Lung (tissue), 17 donors: ENCODE measurements at places on chromosomes 16 and 17. TPM values are rescaled to one million over a fixed set of nuclear protein-coding genes. Genes with fewer than 3 reads are reported as not detected.
A peak's percentile ranks its signal among the peaks of the same experiment; 100 is the strongest.

DNA sequence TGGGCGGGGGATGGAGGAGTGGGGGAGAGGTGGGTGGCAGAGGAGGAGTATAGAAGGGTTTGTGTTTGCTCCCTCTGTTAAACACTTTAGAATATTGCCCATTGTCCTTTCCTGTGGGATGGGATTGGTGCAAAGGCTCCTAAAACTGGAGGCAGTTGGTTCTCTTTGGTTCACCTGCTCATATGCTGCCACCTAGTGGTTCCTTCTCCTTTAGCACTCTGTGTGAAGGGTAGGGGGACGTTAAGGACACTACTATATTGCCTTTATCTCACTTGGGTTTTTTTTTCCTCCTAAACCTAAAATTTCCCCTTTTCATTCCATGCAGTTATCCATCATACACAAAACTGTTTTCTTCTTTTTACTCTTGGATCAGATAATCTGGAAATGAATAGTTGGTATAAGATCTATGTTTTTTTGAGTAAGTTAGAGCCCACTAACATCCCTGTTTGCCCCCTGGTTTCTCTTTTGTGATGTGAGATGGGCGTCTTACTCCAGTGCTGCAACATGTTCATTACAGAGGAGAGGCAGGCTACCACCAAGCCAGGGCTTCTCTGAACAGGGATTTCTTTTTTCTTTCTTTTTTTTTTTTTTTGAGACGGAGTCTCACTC is 23.8 kb downstream of the SNX11 start:
- peak; percentile 86 for DNase-seq

GRCh38 chr17:79752175-79752574 is 21.4 kb downstream of the ENPP7 start:
- no peak for DNase-seq

Gene HSD17B1
- total RNA-seq = 1.3 TPM

DNA sequence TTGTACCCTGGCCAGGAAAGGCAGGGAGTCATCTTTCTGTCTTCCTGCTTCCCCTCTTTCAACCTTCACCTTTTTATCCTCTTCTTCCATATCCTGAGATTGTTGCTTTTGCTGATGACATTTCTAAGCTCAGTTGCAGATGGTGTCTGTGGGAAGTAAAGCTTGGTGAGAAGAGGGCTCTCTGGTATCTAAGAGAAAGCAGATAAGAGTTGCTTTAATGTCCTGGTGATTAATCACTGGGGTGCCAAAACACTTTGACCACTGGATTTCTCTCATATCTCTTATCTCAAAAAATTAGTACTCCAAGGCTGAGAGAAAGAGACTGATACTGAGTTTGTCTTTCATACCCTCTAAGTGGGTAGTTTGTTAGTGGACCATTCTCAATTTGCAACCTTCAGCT is 71.3 kb downstream of the NEUROD2 start:
- DNase-seq = no peak

DNA sequence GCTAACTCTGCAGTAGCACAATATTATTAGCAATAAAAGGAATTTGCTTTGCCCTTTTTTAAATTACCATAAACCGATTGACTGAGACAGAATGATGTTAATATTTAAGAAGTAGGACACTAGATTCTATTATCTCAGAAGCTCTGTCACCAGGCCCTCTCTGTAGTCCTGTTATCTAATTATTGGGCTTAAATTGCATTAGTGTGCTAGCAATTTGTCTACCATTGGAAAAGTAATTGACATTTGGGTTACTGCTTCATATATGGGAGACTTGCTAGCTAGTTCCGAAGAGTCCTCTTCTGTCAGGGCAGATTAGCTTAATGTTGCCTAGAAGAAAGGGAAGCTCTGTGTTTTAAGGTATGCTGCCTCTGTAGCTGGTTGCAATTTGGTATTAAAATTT is 1107.3 kb upstream of the EEF2KMT start:
- no peak for DNase-seq

GRCh38 chr16:26765087-26765486 is 301.6 kb upstream of the C16orf82 start:
- no peak for DNase-seq

Gene RBFOX1
- total RNA-seq = 3.0 TPM

Gene TCAP
- total RNA-seq = 0.82 TPM

Gene UMOD
- not detected for total RNA-seq

GRCh38 chr16:89004209-89004831 is 27.3 kb upstream of the CBFA2T3 start:
- peak; percentile 79 for DNase-seq

Gene CHP2
- 2.0 TPM for total RNA-seq

Gene KRTAP4-6
- total RNA-seq = not detected

DNA sequence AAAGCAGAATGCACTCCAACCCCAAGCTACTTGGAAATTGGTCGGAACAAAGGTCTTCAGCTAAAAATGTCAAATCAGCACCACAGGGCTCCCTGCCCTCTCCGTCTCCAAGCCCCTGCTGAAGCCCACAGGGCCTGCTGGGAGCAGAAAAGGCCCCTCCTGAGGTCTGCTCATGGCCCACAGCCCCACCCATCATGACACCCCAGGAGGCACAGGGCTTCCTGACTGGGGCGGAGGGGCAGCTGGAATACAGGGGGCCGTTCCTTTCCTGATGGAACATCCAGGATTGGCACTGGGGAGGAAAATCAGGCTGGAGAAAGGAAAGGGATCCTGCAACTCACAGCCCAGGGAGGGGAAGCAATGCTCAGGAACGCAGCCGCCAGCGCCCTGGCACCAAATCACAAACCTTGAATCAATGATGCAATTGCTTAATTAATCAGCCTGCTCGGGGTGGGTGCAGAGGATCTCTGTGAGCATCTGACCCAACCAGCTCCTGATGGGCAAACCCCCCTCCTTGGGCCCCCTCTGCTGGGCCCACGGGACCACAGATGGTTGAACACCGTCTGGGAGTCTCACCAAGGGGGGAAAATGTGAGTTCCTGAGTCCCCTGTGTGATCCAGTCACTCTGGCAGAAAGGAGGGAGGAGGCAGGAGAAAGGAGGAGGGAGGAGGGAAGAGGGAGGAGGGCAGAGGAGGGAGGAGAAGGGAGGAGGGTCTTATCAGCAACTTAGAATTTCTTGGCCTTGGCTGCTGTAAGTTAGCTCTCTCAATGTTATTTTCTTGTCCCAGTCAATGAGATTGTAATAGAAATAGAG is 155.5 kb downstream of the ZNF423 start:
- peak; percentile 85 for DNase-seq

DNA sequence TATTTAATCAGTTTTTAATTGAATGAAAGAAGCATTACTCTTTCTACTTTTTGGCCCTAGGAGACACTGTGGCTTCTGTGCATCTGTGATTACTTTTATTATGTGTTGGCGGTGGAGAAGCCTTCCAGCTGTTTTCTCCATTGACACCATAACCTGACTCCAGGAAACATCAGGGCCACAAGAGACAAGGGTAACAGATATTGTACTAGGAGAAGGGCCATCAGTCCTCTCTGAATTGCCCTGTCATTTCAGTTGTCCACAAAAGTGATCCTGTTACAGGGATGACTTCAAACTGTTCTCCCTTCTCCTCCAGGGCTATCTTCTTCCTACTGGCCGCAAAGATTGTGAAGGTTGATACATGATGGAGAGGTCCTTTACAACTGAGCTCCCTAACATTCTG is 14.6 kb downstream of the KRT39 start:
- DNase-seq = no peak

Gene ZNF821
- total RNA-seq = 9.4 TPM

- DNase-seq = no peak
Measured at GRCh38 chr17:57871863-57872262, 22.0 kb upstream of the MRPS23 start.

- DNase-seq = no peak
Measured at GRCh38 chr16:50814052-50814451, 72.2 kb downstream of the CYLD start.

- DNase-seq = no peak
Measured at GRCh38 chr17:77604301-77604972, 354.1 kb upstream of the TNRC6C start.

DNA sequence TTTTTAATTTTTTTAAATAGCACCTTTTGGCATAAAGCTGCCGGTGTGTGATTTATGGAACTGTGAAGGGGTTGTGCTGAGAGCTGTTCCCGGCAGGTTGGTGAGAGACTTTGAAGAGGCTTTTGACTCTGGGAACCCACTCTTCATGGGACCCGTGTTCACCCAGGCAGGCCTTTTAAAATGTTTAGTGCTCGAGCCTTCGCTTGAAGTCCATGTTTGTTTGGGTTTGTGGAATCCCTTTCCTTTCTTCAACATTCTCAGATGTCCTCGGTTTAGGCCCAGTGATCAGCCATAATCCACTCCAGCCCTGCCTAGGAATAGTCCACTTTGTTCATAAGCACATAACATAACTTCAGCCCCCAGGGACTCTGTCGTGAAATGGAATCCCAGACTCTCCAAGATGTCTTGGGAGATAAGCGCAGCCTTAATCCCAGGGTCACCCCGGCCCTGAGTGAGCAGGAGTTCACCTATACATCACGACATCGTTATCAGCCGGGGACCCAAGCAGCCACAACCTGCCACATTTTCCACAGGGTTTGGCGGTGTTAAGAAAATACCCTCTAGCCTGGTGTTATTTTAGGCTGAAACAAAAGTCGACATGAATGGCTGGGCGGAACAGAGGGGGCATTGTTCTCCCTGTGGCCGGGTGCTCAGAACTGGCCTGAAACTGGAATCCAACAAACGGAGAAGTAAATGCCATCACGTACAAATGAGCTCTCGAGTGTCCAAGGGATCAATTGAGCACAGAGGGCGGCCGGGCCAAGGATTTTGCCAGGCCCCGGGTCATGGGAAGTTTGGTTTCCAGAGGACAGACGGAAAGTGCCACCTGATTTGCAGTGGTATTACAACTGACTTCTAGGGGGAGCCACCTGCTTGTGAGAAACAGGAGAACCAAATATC is 145.7 kb upstream of the IRX3 start:
- DNase-seq = peak; percentile 63

Gene CEMP1
- 0.65 TPM for total RNA-seq

DNA sequence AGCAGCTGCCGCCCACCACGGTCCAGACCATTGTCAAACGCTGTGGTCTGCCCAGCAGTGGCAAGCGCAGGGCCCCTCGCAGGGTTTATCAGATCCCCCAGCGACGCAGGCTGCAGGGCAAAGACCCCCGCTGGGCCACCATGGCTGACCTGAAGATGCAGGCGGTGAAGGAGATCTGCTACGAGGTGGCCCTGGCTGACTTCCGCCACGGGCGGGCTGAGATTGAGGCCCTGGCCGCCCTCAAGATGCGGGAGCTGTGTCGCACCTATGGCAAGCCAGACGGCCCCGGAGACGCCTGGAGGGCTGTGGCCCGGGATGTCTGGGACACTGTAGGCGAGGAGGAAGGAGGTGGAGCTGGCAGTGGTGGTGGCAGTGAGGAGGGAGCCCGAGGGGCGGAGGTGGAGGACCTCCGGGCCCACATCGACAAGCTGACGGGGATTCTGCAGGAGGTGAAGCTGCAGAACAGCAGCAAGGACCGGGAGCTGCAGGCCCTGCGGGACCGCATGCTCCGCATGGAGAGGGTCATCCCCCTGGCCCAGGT is 13.0 kb downstream of the SLC52A1 start:
- DNase-seq = no peak

DNA sequence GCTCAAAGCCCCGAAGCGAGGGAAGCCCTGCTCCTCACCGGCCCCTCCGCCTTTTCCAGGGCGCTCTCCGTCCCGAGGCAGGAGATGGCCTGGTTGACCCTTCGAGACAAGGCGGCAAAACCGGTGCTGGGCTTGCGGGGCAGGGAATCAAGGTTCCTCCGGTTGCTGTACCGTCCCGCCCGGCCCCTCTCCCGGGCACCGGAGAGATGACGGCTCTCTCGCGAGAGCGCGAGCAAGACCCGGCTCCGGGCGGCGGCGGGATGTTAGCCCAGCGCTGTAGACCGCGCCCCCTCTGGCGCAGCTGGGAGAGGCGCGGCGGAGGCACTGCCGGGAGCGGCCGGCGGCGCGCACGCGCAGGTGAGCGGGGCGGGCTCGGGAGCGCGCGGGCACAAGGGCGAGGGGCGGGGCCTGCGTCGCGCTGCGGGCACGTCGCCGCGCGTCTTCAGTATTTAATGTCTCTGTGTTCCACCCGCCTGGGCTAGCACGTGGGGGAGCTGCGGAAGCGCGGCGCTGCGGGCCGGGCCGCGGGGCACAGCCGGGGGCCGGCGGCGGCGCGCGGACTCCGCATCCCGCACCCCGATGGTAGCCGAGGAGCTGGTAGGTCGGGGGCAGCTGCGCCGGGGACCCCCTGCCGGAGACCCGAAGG is at the start of gene AKAP1:
Gene AKAP1 (plus strand): TSS at position 445 of the 646 bp plus-strand sequence. CDS start 20,219 bp downstream, outside the sequence.
- DNase-seq = peak; percentile 96

DNA sequence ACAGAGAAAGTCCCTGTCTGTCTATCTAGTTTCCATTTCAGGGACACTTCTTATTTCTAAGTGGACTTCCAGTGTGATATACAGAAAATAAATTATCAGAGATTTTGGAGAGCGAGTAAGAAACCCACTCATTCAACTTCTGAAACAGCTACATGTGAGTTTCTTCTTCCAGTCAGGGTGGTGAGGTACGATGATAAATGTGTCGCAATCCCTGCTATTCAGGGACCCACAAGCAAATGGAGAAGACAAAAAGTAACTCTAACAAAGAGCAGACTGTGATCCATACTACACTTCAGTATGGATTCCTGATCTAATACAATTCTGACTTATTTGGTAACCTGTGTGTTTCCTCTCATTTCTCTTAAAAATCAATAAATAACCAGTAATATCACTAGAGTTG is 16.8 kb downstream of the CNTNAP4 start:
- no peak for DNase-seq

Gene ZG16
- total RNA-seq = not detected

Gene KRTAP4-4
- total RNA-seq = not detected

DNA sequence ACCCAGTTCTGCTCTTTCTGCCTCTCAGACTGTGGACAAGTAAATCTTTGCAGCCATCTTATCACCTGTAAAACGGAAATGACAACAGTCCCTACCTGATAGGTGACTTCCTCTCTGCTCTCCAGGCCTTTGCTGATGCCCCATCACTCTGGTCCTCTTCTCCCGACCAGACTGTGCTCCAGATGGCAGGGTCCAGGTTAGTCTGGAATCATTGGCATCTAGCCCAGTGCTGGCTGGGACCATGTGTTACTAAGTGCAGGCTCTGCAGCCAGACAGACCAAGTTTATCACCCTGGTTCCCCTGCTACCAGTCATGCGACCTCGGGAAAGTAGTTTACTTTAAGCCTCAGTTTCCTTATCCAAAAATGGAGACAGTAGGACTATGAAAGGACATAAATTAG is 1.8 kb upstream of the NUBP1 start:
- peak; percentile 24 for DNase-seq

GRCh38 chr16:85924675-85925074 is 25.7 kb downstream of the IRF8 start:
- no peak for DNase-seq
